ENCODE measurements at places on chromosomes 7 and 10.

GRCh38 chr10:71028066-71028465, 139.7 kb upstream of the PCBD1 start:
- DNase-seq = no peak

GRCh38 chr7:23965296-23965695, 255.3 kb downstream of the STK31 start:
- DNase-seq = no peak

DNA sequence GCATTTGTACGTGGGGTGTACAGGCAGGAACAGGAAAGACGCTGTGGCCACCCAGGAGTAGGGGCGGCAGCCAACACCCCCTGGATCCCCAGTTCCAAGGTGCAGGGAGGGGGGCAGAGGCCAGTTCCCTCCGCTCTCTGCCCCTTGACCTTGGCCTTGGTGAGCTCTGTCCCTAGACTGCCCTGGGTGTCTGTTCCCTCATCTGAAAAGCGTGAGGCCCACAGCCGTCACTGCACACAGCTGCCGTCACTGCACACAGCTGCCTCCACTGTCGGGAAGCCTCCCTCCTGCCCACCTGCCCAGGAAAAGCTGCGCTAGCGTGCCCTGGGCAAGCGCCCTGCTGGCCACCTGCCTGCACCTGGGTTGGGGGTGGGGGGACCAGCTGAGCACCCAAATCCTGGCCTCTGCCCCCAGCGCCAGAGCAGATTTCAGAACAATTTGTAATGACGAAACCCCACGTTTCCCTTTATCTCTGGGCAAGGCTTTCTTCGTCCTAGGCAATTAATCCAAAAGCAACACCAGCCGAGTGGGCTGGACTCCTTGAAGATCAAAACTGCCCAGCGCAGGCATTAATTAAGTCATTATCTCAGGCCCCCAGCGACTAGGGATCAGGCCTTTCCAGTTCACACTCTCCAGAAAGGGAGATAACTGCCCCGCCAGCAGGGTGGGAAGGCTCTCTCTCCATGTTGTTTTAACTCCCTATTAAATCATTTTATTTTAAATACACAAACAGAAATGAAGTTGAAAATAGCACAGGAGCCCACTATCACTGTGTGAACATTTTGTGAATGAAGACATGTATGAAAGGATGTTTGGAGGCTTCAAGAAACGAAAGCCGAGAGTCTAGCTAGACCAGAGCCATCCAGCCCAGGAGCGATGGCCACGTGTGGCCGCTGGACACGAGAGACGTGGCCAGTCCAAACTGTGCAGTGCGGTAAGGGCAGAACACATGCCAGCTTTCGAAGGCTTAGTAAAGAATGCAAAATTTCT, 4.0 kb upstream of the PDGFA start:
- no peak for DNase-seq

DNA sequence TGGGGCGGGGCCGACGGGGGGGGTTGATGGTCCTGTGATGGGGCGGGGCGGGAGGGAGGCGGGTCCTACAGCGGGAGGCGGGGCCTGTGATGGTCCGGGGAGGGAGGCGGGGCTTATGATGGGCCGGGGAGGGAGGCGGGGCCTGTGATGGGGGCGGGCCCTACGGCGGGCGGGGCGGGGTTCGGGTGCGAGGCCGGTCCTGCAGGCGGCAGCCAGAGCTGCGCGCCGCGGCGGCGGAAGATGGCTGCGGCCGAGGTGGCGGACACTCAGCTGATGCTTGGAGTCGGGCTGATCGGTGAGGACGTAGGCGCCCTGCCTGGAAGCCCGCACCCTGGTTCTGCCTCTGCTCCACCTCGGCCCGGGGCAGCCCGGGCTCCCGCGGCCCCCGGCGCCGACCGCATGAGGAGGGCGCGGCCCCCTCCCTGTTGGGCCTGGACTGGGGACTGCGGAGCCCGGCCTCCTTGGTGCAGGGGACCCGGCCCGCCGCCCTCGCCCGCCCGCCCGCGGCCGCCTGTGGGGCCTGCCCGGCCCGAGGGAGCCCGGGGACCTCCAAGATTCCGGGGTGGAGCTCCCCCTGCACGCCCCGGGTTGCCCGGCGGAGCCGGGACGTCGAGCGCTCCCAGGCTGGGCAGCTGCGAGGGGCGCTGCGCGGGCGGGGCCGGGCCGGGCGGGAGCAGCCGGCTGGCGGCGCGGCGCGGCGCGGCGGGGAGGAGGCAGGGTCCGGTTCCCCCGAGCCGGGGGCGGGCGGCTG, at the start of gene DENND10:
TSS of gene DENND10 (plus strand) at position 211 of the 751 bp plus-strand sequence. CDS start at position 241, 30 bp downstream.
- DNase-seq = peak; percentile 78

GRCh38 chr7:73599916-73600315, 21.5 kb upstream of the TBL2 start:
- no peak for DNase-seq

GRCh38 chr10:12511651-12512050, 162.3 kb downstream of the CAMK1D start:
- no peak for DNase-seq

GRCh38 chr7:112212571-112212970, 6.1 kb downstream of the ZNF277 start:
- no peak for DNase-seq
